CD4-positive, alpha-beta T cell treated with Interleukin-17A for 4 hours (primary cell): ENCODE measurements at places on chromosomes 6 and 20.

DNA sequence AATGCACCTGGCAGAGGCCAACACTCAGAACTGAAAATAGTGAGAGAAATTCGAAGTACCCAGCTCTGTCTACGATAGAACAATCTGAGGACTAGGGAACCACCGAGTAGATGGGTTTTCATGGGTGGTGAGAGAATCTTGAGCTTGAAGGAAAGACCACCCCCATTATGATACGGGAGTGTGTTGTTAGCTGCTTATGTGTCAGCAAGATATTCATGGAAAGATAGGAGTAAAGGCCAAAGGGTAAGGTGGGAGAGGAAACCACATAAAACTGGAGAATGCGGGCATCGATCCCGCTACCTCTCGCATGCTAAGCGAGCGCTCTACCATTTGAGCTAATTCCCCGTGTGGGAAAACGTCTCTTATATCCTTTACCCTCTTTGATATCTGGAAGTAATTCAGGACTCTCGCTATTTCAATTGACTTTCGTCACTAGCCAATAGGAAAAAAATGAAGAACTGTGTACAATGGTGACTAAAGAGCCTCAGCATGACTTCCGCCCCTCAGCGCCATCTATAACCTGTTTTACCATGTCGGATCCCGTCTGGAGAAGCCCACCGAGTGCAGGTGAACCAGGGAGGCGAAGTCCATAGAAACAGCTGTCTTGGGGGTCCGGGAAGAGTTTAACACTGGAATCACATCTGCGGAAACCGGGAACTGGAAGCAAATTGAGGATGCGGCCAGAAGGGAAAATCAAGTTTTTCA is 25.0 kb upstream of the ABT1 start:
- DNase-seq = peak; percentile 44

DNA sequence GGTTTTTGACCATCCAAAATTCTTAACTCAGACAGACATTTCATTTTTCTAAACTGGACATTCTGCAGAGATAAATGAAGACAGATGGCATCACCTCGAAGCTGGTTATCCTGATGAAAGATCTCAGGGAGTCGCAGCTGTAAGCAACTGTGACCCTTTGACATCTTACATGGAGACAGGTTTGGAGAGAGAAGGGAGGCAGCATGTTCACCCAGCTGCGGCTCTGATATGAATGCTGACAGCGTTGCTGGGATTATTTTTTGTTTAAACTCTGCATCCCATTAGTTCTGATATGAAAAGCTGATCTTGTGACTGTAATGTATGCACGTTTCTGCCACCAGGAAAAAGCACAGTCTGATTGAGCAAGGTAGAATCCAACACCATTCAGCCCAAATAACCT is 89.4 kb downstream of the C6orf118 start:
- no peak for DNase-seq

GRCh38 chr20:23776067-23776771 is 25.5 kb upstream of the CST1 start:
- no peak for DNase-seq

- no peak for DNase-seq
Observed at GRCh38 chr6:146292506-146292905, 251.1 kb upstream of the RAB32 start.

DNA sequence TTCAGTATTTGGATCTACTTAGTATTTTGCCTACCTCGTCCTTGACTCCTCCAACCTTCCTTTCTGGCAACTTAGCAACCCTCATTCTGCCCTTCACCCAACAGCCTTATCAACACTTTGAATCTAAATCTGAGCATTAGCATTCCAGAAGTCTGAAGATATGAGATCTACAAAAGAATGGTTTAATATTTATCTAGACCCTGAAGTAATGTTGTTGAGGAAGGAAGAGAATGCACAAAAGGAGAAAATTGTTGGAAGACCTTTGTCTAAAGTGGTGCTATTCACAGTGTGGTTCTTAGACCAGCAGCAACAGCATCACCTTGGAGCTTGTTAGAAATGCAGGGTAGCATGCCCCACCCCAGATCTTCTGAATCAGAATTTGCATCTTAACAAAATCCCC is 198.2 kb upstream of the PLCB4 start:
- no peak for DNase-seq

DNA sequence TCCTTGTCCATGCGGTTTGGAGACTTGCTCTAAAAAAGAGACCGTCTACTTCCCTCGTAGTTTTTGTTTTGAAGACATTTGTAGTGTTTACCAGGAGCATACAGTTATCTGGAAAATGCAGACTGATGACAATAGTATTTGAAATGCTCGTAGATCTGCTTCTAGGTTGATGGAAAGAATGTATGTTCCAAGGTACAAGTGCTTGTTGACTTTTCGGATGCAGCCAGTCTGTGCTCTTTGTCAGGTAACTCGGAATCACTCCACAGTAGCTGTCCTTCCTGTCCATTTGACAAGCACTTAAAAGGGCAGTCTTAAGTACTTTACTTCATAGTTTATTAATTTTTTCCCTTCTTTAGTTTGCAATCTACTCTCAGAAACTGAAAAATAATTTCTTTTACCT is 194.8 kb downstream of the ESR1 start:
- DNase-seq = no peak

GRCh38 chr6:134363323-134364039 is 45.6 kb upstream of the SGK1 start:
- DNase-seq = no peak

DNA sequence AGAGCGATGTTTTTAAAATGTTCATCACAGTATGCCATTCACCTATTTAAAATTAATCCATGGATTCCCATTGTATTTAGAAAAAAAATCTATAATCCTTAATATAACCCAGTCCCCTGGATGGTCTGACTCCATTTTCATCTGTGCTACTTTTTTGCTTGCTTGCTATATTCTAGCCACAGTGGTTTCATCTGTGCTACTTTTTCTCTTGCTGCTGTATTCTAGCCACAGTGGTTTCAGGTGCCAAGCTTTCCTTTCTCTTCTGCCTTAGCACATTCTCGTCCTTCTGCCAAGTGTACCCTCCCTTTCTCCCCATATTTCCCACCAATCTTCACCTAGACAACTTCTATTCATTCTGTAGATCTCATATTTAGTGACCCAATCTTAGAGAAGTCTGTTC is 33.3 kb upstream of the SOX4 start:
- no peak for DNase-seq

GRCh38 chr6:113102761-113103160 is 754.4 kb upstream of the MARCKS start:
- DNase-seq = no peak

DNA sequence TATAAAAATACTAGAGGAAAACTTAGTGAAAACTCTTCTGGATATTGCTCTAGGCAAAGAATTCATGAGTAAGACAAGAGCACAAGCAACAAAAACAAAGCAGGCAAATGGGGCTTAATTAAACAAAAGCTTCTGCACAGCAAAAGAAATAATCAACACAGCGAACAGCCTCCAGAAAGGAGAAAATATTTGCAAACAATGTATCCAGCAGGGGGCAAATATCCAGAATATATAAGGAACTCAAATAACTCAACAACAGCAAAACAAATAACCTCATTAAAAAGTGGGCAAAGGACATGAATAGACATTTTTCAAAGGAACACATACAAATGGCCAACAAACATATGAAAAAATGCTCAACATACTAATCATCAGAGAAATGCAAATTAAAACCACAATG is 17.1 kb upstream of the HECA start:
- no peak for DNase-seq

- DNase-seq = no peak
Observed at GRCh38 chr20:12433724-12434123, 516.0 kb downstream of the BTBD3 start.

DNA sequence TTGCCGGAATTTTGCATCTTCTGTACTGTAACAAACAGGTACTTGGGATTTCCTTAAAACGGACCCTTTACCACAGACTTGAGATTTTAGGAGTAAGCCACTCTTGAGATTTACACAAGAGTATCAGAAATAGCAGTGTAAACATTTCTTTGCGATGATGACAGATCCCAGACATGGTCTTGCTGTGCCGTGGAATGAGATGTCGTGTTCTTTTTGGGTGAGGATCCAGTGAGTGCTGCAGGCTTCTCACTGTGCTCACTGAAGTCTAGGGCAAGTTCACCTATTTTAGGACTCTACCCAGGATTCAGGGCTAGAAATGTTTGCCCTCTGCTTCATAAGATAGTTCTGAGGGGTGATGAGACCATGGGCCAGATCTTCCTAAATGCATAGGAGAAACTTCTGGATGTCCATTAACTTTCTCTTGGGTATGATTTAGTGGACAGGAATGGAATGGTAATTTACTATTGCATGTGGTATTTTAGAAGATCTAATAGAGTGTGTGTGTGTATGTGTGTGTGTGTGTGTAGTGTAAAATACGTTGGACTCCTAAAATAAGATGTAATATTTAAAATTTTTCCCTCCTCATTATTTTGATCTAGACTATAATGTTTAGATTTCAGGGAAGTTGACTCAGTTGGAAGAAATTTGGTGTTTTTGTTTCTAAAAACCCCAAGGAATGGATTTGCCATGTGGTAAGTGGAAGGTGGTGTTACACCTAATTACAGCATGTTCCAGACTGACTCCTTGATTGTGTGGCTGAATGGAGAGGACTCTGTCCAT is 8.5 kb downstream of the LRRC1 start:
- no peak for DNase-seq

DNA sequence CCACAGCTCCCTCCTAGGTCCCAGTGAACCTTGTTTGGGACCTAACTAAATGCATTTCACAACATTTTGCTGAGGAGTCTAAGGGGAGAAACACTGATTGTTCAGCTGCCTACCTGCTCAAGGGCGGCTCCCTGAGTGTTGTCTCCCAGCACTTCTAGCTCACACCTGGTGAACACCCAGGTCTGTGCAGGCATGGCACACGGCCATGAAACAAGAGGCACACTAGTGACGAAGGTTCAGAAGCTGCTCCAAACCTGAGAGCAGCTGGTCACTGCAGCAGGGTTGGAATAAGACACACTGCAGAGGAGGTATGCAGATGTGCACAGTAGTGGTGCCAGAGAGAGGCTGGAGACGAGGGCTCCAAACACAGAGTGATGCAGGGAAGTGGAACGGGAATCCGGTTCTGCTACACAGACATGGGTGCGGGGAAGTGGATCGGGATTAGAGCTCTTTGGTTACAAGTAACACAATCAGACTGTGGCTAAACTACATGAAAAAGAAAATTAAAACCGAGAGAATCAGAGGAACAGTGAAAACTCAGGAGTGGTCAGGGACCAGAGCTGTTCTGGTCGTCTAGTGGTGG is 486.1 kb upstream of the CDH4 start:
- DNase-seq = no peak

DNA sequence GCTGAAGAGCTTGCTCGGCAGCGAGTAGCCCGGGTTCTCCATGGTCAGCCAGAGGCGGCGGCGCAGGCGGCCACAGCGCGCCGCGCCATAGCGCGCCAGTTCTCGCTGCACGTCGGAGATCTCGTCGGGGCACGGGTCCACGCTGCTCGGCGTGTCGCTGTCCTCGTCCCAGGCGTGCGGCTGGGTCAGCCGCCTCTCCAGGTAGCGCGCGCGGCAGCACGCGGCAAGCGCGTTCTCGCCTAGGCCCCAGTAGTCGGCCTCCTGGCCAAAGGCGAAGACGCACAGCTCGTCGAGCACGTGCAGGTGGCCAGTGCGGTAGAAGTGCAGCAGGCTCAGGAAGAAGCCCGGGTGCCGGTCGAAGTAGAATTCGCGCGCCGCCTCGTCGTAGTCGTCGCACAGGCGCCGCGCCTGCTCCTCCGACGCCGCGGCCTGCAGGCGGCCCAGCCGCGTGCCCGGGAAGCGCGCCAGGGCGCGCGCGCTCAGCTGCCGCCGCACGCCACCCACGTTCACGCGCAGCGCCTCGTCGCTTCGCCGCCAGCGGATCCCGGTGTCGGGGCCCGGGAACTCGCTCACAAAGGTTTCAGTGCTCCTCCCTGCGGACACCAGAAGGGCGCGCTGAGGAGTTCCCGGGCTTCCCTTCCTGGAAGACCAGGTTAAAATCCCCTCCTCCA is 2.7 kb downstream of the KCNS1 start:
- DNase-seq = peak; percentile 18

DNA sequence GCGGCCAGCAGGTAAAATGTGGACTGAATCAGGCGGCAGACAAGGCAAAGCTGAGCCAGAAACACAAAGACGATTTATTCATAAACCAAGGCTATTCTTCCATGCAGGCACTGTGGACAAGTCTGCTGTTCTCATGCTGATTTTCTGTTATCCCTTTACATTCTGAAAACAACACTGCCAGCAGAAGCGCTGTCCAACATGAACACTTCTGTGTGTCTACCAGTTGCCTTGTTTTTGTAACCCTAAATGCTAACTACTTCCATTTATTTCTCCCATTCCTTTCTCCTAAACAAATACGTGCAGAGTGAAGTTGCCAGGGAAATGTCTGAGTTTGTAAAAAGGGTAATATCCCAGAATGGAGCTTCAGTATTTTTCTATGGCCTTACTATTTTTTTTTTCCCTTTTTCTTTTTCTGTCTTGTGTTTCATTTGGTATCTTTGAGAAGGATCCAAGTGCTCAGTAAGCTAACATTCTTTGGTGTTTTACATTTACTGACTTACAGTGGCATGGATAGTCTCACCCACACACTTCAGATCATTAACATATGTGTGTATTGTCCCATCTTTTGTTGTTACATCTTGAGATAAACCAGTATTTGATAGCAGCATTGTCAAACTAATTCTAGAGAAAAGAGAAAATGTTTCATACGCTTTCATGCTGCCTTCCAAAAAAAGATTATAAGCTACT is 1308.9 kb upstream of the MAP3K7 start:
- DNase-seq = no peak

GRCh38 chr20:63458170-63459069 is 14.0 kb downstream of the KCNQ2 start:
- no peak for DNase-seq

DNA sequence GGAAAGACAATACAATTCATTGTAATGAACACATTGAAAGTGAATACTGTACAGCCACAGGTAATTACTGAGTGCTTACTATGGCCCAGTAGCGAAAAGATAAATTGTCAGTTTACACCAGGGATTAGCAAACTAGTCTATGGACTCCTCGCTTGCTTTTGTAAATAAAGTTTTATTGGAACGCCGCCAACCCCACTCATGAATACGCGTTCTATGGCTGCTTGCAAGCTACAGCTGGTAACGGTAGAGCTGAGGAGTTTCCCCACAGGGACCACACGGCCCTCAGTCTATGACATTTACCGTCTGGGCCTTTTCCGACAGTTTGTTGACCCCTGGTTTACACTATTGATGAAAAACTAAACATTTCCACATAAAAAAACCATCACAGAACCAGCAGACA is 24.2 kb downstream of the LAMA5 start:
- no peak for DNase-seq

- DNase-seq = no peak
Observed at GRCh38 chr6:87897663-87898062, 150.0 kb upstream of the SPACA1 start.

DNA sequence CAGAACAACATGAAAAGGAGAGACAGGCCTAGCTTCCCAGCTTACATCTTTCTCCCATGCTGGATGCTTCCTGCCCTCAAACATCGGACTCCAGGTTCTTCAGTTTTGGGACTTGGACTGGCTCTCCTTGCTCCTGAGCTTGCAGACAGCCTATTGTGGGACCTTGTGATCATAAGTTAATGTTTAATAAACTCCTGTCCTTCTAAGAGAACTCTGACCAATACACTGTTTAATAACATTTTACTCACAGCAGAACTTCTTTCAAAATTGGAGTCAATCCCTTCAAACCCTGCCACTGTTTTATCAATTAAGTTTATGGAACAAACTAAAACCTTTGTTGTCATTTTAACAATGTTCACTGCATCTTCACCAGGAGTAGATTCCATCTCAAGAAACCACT is 111.4 kb downstream of the PREP start:
- DNase-seq = no peak
